Astrocyte of the cerebellum (primary cell): ENCODE measurements at places on chromosomes 2 and 18.

GRCh38 chr18:49368161-49368875 is 92.1 kb downstream of the DYM start:
- no peak for DNase-seq

DNA sequence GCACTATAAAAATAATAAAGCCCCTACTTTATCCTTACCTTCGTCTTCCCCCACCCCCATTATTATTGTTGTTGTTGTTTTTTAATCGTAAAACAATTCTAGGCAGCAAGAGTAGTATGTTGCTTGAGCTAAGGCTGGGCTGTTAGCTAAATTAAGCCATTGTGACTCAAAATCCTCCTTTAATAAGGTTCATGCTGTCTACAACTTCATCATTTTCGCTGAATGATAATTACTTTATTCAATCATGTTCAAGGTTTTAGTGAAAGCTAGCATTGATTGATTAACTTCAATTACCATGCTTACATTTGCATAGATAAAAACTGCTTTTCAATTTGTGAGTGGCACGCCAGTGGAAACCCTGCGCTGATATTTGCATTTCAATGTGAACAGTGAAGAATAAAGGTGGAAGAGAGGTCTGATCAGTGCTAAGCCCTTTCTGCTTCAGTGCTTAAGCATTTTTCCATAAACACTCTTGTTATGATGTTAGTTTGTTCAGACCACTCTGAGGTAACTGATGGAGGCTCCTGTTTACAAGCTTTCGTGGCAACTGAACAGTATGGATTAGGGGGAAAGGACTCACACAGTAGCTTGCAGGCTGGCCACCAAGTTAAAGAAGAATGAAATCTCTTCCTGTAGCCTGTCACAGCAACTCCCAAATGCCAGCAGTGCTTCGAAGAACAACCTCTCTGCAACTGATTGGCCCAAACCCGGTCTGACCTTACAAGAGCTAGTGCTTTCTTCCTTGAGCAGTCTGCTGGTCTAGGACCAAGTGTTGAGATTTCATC is 156.8 kb downstream of the GPD2 start:
- no peak for DNase-seq

DNA sequence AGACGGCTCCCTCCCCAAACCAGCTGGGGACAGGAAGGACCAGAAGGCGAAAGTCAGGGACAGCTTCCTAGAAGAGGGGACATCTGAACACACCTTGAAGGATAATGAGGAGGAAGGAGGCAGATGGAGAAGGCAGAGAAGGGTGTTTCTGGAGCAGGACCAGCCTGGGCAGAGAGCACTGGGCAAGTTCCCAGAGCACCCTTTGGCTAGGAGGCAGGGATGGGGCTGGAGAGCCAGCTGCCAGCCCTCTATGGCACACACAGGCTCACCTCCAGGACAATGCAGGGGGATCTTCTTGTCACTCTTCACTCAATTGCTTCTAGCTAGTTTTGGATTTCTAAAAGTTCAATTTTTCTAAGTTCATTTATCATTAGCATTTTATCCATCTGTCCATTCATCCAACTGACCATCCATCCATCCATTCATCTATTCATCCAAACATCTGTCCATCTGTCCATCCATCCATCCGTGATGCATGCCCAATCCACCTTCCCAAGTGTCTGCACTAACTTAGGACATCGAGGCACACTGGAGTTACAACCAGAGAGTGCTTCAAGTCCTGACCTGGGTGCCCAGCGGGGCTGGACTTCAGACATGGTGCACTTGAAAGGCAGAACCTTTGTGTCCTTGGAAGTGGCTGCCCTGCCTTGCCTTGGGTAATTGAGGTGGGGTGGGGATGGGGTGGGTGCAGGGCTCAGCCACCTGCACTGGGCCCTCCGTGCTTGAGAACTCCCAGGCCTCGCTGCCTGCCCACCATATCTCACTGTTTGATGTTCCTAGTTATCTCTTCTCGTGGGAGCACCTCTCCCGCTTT is 42.5 kb downstream of the INHBB start:
- no peak for DNase-seq

- DNase-seq = peak; percentile 64
These were observed 31.4 kb downstream of the EPG5 start for GRCh38 chr18:45935591-45936335.

DNA sequence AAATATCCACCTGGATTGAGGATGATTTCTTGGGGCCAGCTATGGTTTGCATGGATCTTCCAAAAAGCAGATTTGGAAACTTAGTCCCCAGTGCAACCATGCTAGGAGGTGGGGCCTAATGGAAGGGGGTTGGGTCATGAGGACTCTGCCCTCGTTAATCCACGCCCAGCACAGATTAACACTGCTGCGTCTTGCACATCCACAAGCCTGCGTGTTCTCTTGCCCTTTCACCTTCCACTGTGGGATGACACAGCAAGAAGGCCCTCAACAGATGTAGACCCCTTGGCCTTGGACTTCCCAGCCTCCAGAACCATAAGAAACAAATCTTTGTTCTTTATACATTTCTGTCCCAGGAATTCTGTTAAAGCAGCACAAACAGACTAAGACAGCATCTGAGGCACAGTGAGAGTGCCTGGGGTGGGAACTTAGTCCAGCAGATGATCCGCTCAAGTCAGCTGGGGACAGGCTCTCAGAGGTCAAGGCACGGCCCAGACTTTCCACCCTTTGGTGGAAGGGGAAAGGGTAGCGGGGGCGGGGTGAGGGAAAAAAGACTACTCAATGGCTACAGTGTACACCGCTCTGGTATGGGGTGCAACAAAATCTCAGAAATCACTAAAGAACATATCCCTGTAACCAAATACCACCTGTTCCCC is 2.4 kb downstream of the RAB17 start:
- no peak for DNase-seq

DNA sequence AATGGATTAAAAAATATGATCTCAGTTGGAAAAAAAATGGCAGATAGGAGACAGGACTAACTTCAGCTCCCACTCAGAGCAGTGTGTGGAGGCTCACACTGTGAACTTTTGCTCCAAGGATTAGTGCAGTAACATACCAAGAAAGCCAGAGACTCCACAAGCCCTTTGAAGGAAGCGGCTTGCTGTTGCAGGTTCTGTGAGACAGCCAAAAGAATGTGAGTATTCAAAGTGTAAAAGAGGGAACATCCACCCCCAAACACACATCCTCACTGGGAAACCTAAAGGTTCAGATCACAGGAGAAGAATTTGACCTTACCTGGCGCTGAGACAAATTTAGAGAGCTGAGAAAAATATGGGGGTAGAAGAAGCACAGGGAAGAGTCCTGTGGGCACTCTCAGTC is 77.5 kb downstream of the FAM171B start:
- DNase-seq = peak; percentile 71

- DNase-seq = no peak
These were observed 515.3 kb upstream of the MEX3C start for GRCh38 chr18:51712821-51713220.

DNA sequence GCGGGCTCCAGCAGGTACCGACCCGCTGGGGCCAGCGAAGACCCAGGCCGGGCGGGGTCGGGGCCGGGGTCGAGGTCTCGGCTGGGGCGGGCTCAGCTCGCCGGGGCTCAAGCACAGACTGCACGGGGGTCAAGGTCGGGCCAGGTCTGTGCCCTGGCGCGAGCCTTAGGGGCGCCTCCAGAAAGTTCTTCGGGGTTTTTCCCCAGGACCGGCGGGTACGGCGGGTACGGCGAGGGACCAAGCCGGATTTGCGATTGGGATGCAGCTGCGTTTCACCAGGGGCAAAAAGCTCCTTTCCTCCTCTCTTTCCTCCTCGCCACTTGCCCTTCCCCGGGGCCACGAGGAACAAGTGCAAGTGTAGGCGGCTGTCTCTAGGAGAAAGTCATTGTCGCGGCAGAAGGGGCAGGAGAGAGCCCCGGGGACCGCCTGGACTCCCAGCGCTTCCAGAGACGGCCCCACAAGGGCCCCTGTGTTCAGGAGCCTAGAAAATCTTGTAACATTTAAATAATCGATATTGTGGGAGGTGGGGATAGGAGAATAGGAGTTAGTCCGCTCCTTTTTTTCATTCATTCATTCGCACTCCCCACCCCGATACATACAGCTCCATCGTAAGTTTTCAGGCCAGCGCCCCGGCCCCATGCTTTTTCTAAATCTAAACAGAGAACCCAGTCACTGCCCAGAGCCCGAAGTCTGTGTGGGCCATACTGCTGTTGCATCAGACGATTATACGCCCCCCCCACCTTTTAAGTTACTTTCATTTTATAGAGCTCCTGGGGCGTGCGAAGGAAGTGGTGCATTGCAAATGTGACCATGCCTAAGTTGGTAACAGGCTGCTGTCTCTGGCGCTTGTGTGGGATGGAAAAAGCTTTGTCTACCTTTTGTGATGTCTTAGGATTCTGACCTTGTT is 679 bp downstream of the PMAIP1 start:
- DNase-seq = no peak

- no peak for DNase-seq
These were observed 138.5 kb downstream of the COL4A4 start for GRCh38 chr2:227025510-227025909.

- peak; percentile 80 for DNase-seq
These were observed 125.3 kb downstream of the TMEM131 start for GRCh38 chr2:97870396-97870843.

GRCh38 chr18:32613821-32614220 is 143.1 kb upstream of the GAREM1 start:
- DNase-seq = no peak

- DNase-seq = peak; percentile 19
These were observed 82.9 kb downstream of the CHRNA1 start for GRCh38 chr2:174681099-174682006.

DNA sequence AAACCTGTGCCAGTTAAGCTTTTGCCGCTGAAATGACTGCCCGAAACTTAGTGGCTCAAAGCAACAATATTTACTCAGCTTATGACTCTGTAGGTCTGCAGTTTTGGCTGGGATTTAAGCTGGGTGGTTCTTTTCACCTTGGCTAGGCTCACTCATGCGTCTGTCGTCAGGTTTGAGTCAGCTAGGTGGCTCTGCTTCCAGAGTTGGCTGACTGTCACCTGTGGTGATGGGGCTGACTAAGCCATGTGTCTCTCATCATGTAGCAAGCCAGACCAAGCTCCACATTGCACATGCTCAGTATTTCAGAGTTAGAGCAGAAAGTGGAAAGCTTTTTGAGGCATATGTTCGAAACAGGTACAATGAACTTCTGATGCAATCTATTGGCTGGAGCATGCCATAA is 354.8 kb downstream of the MEIS1 start:
- no peak for DNase-seq

DNA sequence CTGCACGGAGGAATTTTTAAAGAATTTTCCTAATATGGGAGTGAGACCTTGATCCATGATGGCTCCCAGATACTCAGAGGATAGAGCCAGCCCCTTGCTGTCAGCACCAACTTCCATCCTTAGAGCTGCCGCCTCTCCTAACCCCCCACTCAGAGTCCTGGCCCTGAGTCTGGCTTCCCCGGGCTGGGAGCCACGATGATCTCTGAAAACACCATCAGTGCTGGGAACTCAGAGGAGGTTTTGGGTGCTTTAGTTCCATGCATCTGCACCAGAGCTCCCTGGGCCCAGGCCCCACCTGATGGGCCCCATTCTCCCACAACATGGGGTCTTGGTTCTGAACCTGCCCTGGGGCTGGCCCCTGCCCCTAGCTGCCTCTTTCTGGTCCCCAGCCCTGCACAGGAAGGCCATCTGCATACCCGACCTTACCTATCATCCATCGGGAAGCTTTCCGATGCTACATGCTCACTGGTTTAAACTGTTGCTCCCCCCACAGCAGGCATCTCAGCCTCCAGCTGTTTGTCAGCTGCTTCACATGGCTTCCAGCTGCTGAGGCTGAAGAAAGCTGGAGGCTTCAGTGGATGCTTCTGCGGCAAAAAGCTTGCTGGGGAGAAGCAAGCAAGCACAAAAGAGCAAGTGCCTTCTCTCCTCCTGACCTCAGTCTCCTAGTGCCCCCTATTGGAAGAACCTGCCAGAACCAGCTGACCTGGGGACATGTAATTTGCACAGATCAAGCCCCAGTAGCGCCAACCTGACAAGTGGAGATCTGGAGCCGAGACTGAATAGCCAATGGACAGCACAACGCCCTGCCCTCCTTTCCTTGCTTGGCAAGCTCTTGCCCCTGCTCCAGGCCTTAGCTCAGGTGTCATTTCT is 24.2 kb upstream of the RHOB start:
- DNase-seq = no peak

GRCh38 chr2:141392517-141393213 is 738.2 kb downstream of the LRP1B start:
- no peak for DNase-seq

DNA sequence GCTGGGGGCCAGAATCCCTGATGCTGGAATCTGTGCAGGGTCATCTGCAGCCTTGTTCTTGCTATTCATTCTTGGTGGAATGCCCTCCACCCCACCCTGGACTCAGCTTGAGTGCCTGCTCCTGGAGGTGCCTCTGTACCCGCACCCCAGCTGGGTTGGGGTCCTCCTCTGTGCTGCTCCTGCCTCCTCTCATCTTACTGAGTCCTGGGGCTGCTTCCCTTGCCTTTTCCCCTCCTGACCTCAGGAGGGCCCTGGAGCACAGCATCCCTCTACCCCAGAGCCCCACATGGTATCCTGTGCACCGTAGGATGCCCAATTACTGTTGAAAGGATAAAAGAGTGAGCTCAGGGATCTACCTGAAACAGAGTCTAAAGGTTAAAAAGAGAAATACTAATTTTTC is 81.6 kb downstream of the CIB4 start:
- DNase-seq = no peak

DNA sequence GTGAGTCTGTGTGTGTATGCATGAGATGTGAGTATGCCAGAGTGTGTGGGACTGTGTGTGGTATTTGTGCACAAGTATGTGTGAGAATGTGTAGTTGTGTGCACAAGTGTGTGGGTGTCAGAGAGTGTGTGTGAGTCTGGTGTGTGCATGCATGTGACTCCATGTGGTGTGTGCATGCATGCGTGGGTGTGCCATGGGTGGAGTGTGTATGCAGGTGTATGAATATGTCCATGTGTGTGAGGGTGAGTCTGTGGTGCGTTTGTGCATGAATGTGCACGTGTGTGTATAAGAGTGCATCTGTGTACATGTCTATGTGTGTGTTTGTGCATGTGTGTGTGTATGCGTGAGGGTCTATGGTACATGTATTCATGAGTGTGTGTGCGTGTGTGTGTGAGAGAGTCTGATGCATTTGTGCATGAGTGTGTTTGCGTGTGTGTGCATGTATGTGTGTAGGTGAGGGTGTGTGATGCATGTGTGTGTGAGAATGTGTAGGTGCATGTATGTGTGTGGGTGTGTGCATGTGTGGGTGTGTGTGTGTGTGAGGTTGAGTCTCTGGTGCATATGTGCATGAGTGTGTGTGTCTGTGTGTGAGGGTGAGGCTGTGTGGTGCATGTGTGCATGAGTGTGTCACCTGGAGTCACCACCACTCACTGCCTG is 226.8 kb downstream of the LDLRAD4 start:
- no peak for DNase-seq

DNA sequence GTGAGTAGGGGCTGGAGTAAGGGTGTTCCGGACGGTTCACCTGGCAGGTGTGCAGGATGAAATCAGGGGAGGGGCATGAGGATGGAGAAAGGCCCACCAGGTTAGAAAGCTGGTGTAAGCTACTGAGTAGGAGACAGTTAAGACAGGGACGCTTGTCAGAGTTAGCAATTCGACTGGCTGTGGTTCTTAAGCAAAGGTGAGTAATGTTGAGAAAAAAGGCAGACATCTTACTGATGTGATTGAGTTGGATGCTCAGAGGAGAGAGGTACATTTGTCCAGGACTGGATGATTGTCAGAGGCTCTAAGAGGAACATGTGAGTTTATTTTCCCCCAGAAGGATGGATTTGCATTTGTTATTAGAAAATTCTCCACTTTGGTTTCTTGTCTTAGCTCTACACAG is 90.5 kb upstream of the MGAT5 start:
- no peak for DNase-seq

GRCh38 chr18:36546876-36547275 is 249.4 kb downstream of the FHOD3 start:
- DNase-seq = no peak

GRCh38 chr2:201260302-201260800 is at the start of gene CASP8:
TSS of gene CASP8 (plus strand) at chr2:201260536. CDS start at chr2:201266487, 5,951 bp downstream.
- no peak for DNase-seq
